Dermis blood vessel endothelial cell (primary cell): ENCODE measurements at places on chromosomes 7 and 10. TPM values are rescaled to one million over a fixed set of nuclear protein-coding genes. Genes with fewer than 3 reads are reported as not detected.

The HMX3 gene
- total RNA-seq = not detected in 2 replicates

The HECTD2 gene
- 8.5 and 8.7 TPM in 2 replicates for total RNA-seq

The ZNF485 gene
- total RNA-seq = 1.0 TPM in 2 replicates

The DPCD gene
- 22.4 and 28.1 TPM in 2 replicates for total RNA-seq

The SPDYE2B gene
- not detected in 2 replicates for total RNA-seq

The FASTK gene
- 67.0 and 69.6 TPM in 2 replicates for total RNA-seq

The RBM33 gene
- 23.1 and 31.3 TPM in 2 replicates for total RNA-seq

The DPYSL4 gene
- total RNA-seq = 6.1 and 9.8 TPM in 2 replicates

The EIF5AL1 gene
- total RNA-seq = 0.51 TPM in 2 replicates

The PRSS2 gene
- total RNA-seq = not detected in 2 replicates

The FKBP14 gene
- 15.5 and 18.2 TPM in 2 replicates for total RNA-seq

The TRIM4 gene
- total RNA-seq = 29.6 and 30.9 TPM in 2 replicates

The CPA4 gene
- total RNA-seq = 0.17 and 0.74 TPM in 2 replicates

The NAMPT gene
- 288 and 387 TPM in 2 replicates for total RNA-seq

The SAP25 gene
- total RNA-seq = not detected in 2 replicates

The AFAP1L2 gene
- 7.6 and 27.7 TPM in 2 replicates for total RNA-seq

The CRHR2 gene
- not detected in 2 replicates for total RNA-seq

The CCDC7 gene
- total RNA-seq = 4.3 and 13.6 TPM in 2 replicates

The HOXA4 gene
- 0.34 and 0.65 TPM in 2 replicates for total RNA-seq

The SLC13A4 gene
- not detected in 2 replicates for total RNA-seq

The STEAP2 gene
- 1.4 and 1.7 TPM in 2 replicates for total RNA-seq

The NPSR1 gene
- not detected in 2 replicates for total RNA-seq

The SYT15B gene
- total RNA-seq = 0.51 and 1.2 TPM in 2 replicates

The NUTM2E gene
- total RNA-seq = not detected in 2 replicates

The GTF2IRD2 gene
- total RNA-seq = 3.8 and 4.8 TPM in 2 replicates

The HTR5A gene
- total RNA-seq = not detected in 2 replicates

The ZNF365 gene
- total RNA-seq = under 0.01 TPM in 1 of 2 replicates, not detected in the other

The TEX36 gene
- not detected in 2 replicates for total RNA-seq
